ENCODE measurements at places on chromosomes 16 and 17. TPM values are rescaled to one million over a fixed set of nuclear protein-coding genes. Genes with fewer than 3 reads are reported as not detected.
A peak's percentile ranks its signal among the peaks of the same experiment; 100 is the strongest.

The LHX1 gene
- total RNA-seq = not detected

- no peak for DNase-seq
Observed at GRCh38 chr17:77909816-77910215, 48.7 kb upstream of the TNRC6C start.

DNA sequence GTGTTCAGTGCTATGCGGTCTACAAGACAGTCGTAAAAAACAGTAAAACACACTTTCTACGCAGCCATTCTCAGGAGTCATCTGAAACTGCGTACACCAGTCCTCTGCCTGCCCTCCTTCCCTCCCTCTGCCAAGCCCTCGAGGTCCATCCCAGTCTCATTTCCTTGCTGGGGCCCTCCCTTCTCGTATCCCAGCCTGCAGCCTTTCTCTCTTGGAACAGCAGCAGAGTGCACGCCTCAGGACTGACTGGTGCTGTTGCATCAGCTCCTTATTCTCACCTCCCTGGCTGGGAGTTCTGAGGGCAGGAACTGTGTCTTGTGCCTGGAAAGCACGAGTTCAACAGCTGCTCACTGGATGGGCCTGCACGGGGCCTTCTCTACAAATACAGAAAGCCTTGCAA lies 12.5 kb downstream of the FAHD1 start:
- DNase-seq = no peak

- no peak for DNase-seq
Observed at GRCh38 chr16:53937161-53937880, 233.4 kb downstream of the FTO start.

- DNase-seq = no peak
Observed at GRCh38 chr16:29834079-29834478, 13.8 kb downstream of the MVP start.

- no peak for DNase-seq
Observed at GRCh38 chr16:4947722-4948503, 10.2 kb upstream of the SEC14L5 start.

GRCh38 chr16:31022544-31023251 lies 10.7 kb upstream of the STX4 start:
- no peak for DNase-seq

The CDYL2 gene
- total RNA-seq = 5.7 TPM

DNA sequence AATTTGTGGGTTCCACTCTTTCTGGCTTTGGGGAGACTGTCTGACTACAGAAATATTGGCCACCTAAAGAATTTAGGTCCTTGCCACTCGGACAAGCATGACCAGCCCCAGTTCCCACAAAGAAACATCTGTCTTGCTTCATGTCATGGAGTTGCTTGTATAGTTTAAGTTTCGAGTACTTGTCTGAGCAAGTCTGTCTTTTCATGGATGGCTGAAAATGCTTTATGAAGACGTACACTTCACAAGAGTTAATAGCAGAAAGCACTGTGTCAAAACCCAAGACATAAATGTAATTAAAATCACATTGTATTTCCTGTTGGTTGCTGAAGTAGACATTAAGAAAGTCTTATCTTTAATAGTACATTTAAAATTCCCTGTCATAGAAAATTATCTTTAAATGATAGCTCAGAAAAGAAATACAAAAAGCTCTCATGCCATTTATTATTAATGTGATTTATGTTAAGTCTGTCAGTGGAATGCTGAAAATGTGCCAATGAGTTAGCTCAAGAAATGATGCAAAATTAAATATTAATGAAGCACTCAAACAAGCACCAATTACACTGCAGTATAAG lies 29.8 kb upstream of the XYLT2 start:
- no peak for DNase-seq

- no peak for DNase-seq
Observed at GRCh38 chr17:31490019-31490650, 98.7 kb downstream of the RAB11FIP4 start.

DNA sequence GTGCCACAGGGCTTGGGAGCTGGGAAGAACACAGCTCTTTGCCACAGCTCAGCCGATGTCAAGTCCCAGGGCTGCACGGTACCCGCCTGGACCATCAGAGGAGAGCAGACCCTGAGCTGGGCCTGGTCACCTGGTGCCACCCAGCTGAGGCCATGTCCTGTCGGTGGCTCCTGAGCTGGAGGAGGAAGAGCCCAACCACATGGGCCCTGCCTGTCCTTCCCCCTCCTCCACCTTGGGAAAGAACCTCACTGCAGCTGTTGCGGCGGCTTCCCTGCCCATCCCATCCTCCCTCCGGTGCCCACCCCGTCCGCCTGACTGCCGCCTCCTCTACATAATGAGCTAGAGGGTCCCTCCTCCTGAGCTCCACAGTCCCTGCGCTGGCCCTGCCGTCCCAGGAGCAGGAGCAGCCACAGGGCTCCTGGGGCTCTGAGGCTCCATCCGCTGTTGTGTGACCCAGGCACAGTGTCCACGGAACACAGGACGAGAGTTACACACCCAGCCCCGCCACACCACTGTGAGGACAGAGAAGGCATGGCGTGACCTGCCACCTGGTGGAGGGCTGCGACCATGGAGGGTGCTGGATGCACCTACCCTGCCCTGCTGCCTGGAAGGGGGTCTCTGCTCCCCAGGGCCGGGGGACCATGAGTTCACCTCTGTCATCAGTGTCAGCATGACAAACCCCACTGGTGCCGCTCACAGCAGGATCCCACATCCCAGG lies 21.4 kb upstream of the CHMP6 start:
- no peak for DNase-seq

DNA sequence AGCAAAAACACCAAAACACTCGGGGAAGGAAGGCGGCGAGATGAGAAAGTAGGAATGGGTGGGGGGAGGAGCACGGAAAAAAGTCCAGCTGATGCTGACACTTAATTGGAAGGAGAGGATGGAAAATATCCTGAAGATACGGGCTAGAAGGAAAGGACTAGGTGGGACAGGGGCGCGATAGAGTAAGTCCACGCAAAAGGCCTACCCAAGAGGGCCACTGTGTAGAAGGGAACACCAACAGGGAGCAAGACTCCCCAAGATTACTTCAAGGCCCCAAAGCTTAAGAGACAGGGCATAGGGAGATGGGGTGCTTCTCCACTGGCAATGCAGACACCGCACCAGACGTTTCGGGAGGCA lies 736 bp downstream of the APPBP2 start:
- DNase-seq = no peak

DNA sequence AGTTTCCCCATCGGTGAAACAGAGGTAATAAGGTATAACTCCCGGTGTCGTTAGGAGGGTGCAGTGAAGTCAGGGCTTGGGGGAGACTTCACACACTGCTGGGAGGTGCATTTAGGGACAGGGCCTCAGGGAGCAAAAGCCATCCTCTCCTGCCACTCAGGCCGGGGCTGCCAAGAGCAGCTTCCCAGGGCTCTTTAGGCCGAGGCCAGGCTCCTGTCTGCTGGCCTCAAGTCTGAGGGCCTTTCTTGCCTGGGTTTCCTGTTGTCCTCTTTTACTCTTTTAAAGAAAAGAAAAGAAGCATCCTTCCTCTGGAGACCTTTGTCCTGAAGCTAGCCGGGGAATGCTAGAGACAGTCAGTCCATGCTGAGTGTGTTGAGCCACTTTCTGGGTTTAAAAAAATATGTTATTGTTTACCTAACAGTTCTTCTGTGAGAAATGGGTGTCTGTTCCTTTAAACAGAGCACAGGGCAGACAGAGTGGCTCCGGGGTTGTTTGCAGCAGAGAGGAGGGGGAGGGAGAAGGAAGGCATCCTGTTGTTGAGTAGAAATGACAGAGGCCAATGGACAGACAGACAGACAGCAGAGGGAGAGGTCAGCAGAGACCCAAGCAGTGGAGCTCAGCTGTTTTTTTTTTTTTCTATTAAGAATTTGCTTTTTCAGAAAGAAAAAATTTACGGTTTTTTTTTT lies 79.1 kb downstream of the C17orf67 start:
- no peak for DNase-seq

The SCNN1G gene
- total RNA-seq = not detected

- DNase-seq = peak; percentile 98
Observed at GRCh38 chr17:18314731-18315561, at the start of the genes SMCR8 and TOP3A. Gene SMCR8, plus strand, starts transcription at chr17:18315293. Its CDS starts 497 bp downstream, at chr17:18315790. Gene TOP3A, minus strand, starts transcription at chr17:18314994. Its CDS starts 216 bp downstream, at chr17:18314778.

- DNase-seq = no peak
Observed at GRCh38 chr16:73408311-73408710, 360.4 kb upstream of the ZFHX3 start.

Measured in sciatic nerve (tissue), 2 donors.